SW 1271 (cell line): ENCODE measurements at places on chromosomes 12 and 14.

GRCh38 chr12:39503439-39503838, 60.5 kb upstream of the KIF21A start:
- DNase-seq: no peak

DNA sequence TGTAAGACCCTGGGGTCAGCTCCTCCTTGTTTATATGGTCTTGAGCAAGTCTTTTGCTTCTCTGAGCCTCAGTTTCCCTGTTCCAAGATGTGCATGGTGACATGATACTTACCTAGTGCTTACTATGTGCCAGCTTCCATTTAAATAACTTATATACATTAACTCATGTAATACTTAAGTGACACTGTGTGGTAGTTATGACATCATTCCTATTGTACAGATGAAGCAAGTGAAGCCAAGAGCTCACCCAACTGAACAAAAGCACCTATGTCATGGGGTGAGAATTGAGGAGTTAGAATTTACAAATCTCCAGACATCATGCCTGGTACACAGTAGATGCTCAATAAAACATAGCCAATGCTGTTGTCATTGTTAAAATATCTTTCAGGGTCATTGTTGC, 41.3 kb upstream of the CMKLR1 start:
- no peak for DNase-seq

- no peak for DNase-seq
Measured at GRCh38 chr12:132506328-132507160, 16.6 kb downstream of the FBRSL1 start.

DNA sequence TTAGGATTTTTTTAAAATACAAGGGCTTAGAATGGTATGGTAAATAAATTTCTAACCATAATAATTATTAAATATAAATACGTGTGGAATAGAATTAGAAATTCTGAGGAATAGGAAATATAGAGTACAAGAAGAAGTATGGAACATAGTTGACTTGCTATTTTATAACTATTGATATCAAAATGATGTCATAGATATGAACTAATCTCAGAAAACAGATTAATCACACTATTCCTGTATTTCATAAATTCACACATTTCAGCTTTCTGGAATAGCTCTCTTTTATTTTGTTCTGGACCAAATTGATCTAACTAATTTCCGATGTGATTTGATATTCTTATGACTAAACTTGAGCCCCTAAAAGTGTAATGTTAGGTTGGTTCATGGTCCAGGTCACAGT, 237.2 kb upstream of the NPAS3 start:
- no peak for DNase-seq

GRCh38 chr12:131994589-131994988, 44.8 kb downstream of the EP400 start:
- no peak for DNase-seq

DNA sequence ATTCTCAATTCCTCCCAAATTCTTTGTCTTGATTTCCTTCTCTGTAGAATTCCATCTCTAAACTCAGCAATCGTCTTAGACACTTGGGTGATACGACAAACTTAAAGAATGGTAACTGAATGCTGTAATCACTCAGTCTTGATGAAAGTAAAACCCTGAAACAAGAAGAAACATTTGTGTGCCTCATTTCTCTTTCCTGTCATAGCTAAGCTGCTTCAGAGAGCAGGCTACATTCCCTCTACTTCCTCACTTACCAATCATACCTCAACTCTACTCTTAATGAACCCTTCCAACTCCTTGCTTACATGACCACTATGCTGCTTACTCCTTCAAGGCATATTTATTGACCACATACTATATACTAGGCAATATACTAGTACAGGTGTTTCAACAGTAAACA, 8.3 kb downstream of the MAP4K5 start:
- no peak for DNase-seq

GRCh38 chr12:65885312-65885711, 61.0 kb downstream of the HMGA2 start:
- no peak for DNase-seq

DNA sequence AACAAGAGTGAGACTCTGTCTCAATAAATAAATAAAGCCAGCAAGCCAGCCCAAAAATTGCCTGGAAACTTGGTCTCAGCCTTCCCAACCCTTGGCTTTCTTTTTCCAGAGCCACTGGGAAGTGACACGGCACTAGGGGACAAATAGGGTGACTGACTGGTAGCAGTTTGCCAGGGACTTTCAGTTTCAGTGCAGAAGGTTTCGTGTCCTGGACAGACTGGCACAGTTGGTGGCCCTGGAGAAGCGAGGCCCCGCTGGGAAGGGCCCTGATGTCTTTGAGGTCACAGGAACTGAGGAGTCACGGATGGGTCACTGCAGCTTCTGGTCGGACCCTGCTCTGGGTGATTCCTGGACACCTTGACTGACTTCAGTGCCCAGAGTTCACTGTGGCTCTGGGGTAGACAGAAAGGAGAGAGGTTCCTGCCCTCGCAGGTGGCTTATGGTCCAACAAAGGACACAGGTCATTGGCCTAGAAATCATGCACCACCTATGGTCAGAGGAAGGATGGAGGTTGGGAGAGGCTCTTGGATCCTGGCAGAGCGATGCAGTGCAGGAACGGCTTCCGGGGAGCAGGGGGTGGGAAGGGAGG, 2.7 kb downstream of the LRRC43 start:
- no peak for DNase-seq

GRCh38 chr12:93795352-93795751, 118.2 kb downstream of the CRADD start:
- no peak for DNase-seq

DNA sequence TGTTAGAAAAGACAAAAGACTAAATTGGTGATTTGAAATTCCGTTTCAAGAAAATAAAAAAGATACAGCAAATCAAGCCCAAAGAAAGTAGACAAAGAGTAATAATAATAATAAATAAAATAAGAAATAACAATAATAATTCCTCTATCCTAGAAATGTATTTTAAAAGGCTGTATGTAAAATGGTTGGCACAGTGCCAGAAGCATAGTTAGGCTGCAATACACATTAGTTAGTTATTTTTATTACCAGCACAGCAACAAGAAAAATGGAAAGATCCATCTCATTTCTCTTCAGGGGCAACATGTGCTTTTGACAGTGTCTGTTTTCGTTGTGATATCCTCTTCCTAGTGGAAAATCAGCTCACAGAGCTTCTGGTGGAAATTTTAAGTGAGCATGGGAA, 174.1 kb upstream of the TMTC1 start:
- DNase-seq: no peak

- no peak for DNase-seq
Measured at GRCh38 chr14:76984787-76985375, 43.6 kb downstream of the IRF2BPL start.

GRCh38 chr12:76768576-76768975, 4.7 kb downstream of the ZDHHC17 start:
- DNase-seq: no peak

- no peak for DNase-seq
Measured at GRCh38 chr14:51730098-51730497, 78.4 kb downstream of the FRMD6 start.

GRCh38 chr12:1542599-1542998, 51.8 kb downstream of the FBXL14 start:
- no peak for DNase-seq

DNA sequence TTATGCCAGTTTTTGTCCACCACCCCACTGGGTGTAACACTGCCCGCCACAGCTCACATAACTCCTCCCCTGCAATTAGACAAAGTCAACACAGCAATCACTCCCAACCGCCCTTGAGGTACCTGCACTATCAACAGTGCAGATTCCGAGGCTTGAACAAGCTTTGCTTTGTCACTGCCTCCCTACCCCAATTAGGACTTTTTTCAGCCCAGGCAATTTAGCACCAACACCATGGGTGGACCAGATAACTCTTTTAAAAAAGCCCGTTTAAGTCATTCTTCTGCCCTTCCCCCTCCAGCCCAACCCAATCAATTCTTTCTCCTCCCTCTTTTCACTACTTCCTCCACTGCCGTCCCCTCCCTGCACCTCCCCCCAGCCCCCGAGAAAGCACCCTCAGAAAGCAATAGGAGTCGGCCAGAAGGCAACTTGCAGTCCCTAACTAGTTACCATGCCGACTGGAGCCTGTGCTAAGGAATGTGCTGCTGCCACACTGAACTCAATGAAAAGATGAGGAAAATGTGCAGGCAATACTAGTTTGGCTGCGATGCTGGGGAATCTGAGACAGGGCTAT, 45.7 kb upstream of the OTX2 start:
- DNase-seq: no peak

DNA sequence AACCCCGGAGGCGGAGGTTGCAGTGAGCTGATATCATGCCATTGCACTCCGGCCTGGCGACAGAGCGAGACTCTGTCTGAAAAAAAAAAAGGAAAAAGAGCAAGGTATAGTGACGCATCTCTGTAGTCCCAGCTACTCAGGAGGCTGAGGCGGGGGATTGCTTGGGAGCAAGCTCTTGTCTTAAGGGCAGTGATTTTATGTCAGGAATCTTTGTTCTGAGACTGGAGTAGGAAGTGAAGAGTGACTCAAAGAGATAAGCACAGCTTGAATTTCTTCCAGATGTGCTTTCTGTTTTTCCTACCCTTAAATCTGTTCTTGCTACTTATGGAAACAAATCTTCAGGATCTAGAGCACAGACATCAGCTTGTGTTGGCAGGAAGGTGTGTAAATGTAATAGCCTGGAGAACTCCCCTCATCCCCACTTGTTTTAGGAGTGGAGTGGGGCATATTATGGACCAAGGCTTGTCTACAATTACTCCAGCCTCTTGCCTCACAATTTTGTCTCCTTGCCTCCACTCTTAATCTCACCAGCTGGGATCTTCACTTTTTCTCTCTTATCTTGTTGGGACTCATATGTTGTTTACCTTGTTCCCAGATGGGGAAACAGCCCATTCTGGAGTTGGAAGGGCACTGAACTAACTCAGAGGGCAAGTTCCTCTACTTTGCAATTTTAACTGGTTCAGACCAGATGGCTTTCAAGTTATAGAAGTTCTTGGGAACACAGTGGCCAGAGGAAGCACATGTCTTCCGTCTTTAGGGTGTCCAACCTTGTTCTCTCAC, 7.5 kb downstream of the TMED2 start:
- DNase-seq: peak; percentile 43

GRCh38 chr12:49661191-49661590, 37.8 kb downstream of the PRPF40B start:
- DNase-seq: no peak

DNA sequence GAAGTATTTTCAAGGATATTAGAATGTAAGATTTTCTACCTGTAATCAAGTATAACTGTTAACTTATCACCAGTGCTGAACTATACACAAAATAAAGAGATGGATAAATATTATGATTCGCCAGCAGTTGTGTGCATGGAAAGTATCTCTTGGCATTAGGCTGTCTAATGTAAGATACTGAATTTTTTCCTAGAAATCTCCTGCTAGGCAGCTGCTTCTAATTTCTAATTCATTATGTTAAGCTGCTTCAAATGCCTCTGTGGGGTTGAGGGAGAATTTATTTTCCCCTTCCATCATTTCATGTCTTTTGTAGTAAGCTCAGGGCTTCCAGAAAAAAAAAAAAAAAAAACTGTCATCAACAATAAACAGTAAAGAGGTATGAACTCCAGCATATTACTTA, 516.0 kb downstream of the DIO2 start:
- no peak for DNase-seq

- peak; percentile 80 for DNase-seq
Measured at GRCh38 chr12:89345830-89346740, 6.2 kb downstream of the DUSP6 start.

GRCh38 chr12:1047898-1048660, 57.1 kb downstream of the ERC1 start:
- DNase-seq: no peak

DNA sequence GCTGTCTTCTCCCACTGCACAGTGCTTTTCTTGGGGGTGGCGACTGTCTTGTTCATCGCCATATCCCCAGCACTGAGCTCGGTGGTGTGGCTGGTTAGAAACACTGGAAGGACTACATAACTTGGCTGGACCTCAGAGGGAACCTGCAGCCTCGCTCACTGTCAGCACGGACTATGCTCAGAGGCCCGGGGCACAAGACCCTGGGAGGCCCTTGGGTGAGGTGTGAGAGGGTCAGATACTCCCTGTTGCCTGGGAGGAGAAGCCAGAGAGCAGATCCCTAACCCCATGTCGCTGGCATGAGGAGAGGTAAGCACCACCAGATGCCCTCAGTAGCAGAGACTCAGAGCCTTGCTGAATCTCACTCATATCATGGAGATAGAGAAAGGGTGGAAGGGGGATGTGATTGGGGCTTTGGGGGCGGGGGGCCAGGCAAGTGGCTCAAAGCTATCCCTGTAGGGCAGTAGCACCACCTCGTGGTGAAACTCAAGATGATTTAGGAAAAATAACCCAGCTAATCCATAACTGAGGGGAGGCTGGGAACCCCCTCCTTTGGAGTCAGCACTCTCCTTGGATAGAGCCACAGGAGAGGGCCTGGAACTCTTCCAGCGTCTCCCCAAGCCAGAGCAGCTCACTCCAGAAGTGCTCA, 18.7 kb upstream of the HDAC7 start:
- DNase-seq: no peak

- DNase-seq: no peak
Measured at GRCh38 chr12:38384816-38385378, 68.3 kb downstream of the ALG10B start.

DNA sequence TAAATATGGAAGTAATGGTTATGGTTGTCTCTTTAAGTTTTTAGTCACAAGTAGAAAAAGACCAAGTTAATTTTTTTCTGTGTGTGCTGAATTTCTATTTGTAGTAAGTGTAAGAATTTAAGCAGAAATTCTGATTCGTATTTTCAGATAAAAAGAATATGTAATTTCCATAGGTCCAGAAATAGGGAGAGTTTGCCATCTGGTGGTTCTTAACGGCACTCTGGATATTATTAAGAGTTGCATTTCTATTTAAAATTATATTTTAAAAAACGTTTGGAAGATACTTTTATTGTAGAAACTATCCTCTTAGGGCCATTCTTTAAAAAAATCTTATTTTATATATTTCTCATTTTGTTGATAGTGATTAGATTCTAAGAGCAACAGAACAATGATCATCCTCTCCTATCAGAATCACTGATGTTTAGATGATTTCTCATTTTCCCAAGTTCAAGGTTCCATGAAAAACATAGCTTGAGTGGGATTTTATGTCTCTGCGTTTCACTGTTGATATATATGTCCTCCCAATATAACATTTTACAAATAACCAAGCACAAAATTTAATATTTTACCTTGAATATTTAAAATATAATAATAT, 88.3 kb downstream of the LRRK2 start:
- DNase-seq: no peak

DNA sequence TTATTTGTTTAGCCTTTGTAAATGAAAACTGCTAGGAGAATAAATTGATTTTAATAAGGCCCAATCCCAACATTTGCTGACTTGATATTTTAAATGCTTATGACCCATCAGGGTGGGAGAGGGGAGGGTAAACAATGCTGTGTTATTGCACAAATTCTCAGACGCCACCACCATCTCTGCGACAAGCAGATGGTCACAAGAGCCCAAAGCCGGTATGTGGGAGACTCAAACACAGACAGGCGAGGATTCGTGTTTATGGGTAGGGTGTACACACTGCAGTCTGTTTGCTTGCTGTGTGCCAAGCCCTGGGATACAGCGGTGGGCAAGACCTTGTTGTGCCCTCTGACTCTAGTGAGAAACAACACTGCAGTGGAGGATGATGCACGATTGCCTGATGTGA, 39.2 kb upstream of the PWP1 start:
- no peak for DNase-seq

- DNase-seq: no peak
Measured at GRCh38 chr12:108193917-108194316, 64.8 kb downstream of the WSCD2 start.

- no peak for DNase-seq
Measured at GRCh38 chr14:99317231-99318090, 45.5 kb upstream of the BCL11B start.

GRCh38 chr12:121775501-121775900, 18.0 kb downstream of the RHOF start:
- DNase-seq: no peak

GRCh38 chr14:34711169-34711568, 3.2 kb downstream of the CFL2 start:
- no peak for DNase-seq
